ENCODE measurements at places on chromosomes 16 and 17.
A peak's percentile ranks its signal among the peaks of the same experiment; 100 is the strongest.

DNA sequence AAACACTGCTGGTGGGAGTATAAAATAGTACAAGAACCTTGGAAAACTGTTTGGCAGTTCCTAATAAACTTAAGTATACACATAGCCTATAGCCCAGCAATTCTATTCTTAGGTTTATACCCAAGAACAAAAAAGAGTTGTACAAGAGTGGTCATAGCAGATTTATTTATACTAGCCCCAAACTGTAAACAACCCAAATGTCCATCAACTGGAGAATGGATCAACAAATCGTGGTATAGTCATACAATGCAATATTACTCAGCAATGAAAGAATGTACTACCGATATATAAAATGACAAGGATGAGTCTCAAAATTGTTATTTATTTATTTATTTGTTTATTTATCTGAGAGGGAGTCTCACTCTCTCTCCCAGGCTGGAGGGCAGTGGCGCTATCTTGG, 23.1 kb downstream of the GNGT2 start:
- no peak for DNase-seq

DNA sequence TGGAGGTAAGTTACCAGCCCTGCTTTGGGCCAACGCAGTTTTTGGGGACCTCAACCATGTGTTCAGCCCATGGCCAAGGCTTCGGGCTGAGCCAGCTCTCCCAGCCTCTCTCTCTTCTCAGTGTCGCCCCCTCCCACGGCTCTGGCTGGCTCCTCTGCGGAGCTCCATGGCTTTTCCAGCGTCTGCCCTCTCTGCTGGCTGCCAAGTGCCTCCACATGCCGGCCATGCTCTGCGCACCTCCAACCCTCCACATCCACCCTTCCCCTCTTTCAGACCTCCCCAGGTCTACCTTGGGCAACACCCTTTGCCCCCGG, 23.2 kb downstream of the COTL1 start:
- DNase-seq = no peak

DNA sequence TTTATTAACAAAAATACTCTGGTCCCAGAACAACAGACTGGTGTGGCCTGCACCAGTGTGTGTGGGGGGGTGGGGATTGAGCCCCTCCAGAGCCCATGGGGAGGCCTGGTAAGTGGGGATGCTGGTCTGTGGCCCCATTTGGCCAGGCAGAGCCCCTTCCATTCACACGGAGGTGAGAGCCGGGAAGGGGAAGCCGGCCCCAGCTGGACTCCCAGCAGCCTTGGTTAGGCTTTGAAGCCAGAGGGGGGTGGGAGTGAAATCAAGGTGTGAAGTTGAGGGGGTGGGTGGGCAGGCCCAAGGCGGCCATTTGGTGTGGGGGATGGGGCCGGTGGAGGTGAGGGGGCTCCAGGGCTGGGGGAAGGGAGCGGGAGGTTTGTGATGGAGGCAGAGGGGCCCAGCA, 5.9 kb downstream of the TBX6 start:
- no peak for DNase-seq

DNA sequence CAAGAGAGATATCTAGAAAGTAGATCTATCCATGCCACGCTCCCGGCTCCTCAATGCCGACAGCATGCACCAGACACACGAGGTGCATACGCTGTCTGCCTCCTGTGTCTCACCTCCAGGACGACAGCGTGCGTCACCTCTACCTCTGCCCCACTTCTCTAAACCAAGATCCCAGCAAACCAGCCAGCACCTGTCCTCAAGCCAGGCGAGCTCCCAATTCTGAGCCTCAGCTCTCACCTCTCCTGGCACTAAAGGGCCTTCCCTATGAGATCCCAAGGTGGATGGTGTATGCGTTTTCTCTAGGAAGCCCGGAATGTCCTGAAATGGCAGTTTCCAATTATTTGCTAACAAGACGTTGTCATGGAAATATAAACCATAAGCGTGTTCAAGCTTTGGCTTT, 36.2 kb upstream of the RCVRN start:
- no peak for DNase-seq

- no peak for DNase-seq
Measured at GRCh38 chr16:85995541-85996423, 96.8 kb downstream of the IRF8 start.

- DNase-seq = no peak
Measured at GRCh38 chr17:74542166-74542565, 3.7 kb downstream of the CD300C start.

GRCh38 chr16:84641643-84642358, 6.5 kb upstream of the KLHL36 start:
- no peak for DNase-seq

DNA sequence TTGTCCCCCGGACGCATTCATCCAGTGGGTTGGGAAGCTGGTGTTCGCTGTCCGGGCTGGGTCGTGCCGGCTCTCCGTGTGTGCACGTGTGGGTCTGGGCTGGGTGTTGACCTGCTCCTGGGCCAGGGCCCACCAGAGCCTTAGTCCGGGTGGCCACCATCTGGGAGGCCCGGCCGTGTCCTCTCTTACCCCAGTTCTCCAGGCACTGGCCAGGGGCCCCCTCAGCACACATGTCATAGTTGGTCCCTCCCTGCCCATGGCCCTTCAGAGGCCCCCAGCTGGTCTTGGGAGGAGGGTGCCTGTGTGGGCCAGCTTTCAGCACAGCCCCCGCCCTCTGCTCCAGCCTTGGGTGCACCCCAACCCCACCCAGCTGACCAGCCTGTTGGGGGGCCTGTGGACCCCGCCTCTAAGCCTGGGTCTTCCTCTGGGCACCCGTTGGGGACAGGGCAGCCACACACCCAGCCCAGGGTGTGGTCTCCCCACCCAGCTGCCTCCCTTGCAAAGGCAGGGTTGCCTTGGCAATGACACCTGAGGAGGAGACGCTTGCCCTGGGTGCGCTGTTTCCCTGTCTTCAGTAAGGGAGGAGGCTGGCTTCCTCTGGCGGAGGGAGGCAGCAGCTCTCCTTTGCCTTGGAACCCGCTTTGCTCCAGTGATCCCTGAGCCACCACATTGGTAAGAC, 77.4 kb downstream of the JPH3 start:
- DNase-seq = no peak

- no peak for DNase-seq
Measured at GRCh38 chr16:73000907-73001521, 46.9 kb downstream of the ZFHX3 start.

DNA sequence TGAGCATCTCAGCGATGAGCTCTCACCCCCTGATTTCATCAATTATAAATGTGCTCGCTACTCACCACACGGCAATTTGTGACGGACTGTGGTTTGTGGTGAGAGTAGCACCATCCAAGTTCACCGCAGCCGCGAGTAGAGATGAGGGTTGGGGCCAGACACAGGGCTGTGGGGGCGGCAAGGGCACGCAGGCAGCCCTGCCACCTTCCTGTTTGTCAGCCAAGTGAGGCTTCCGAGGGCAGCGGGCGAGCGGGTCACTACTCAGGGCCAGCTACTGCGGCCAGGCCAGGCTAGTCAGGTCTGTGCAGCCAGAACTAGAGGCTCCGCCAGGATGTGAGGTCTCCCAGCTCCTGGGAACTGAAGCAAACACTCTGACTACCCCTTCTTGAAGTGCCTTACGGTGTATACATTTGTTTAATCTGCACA, 39.6 kb upstream of the MEOX1 start:
- peak; percentile 74 for DNase-seq

DNA sequence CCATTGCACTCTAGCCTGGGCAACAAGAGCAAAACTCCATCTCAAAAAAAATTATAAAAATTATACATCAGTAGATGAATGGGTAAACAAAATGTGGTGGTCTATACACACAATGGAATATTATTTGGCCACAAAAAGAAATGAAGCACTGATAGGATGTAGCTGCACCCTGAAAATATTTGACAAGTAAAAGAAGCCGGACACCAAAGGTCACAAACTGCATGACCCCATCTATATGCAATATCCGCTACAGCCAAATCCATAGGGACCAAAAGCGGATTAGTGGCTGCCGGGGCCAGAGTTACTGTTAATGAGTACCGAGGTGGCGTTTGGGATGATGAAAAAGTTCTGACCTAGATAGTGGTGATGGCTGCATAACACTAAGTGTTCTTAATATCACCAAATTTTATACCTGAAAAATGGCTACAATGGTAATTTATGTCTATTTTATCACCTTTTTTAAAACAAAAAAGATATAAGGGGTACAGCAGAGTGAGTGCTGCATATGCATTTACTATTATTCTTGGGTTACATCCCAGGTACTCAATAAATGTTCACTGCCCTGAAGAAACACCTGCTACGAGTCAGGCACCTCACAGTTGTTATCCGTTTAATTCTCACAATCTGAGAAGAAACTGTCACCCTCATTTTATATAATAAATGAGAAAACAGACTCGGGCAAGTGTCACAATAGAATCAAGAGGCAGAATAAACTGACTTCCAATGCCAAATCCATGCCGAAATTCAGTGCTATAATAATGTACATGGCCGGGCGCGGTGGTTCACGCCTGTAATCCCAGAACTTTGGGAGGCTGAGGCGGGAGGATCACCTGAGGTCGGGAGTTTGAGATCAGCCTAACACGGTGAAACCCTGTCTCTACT, 807 bp upstream of the HBQ1 start:
- no peak for DNase-seq

- DNase-seq = no peak
Measured at GRCh38 chr17:78798695-78799559, 16.9 kb upstream of the CYTH1 start.
